Vein endothelial cell (primary cell): ENCODE measurements at places on chromosomes 4 and X. TPM values are rescaled to one million over a fixed set of nuclear protein-coding genes. Genes with fewer than 3 reads are reported as not detected.

AFP gene
- not detected in 2 replicates for total RNA-seq

P2RY4 gene
- total RNA-seq = 0.10 TPM in 1 of 2 replicates, not detected in the other

RASSF6 gene
- total RNA-seq = not detected in 2 replicates

LIMCH1 gene
- total RNA-seq = 31.0 and 53.1 TPM in 2 replicates

TMEM154 gene
- 5.6 and 10.6 TPM in 2 replicates for total RNA-seq

FMR1NB gene
- not detected in 2 replicates for total RNA-seq

CT83 gene
- not detected in 2 replicates for total RNA-seq

ITM2A gene
- 11.8 and 31.5 TPM in 2 replicates for total RNA-seq

APEX2 gene
- total RNA-seq = 14.3 and 18.3 TPM in 2 replicates

AKAP14 gene
- not detected in 2 replicates for total RNA-seq

CENPVL1 gene
- not detected in 2 replicates for total RNA-seq

GAGE12H gene
- not detected in 2 replicates for total RNA-seq

COX18 gene
- total RNA-seq = 21.9 and 27.6 TPM in 2 replicates

SLC10A4 gene
- under 0.01 and 0.10 TPM in 2 replicates for total RNA-seq

BMX gene
- 119 and 162 TPM in 2 replicates for total RNA-seq

SPATA18 gene
- total RNA-seq = 4.6 and 9.6 TPM in 2 replicates
